ENCODE measurements at places on chromosomes 2 and 18.

- no peak for DNase-seq
Observed at GRCh38 chr2:167686691-167687090, 560.7 kb downstream of the STK39 start.

DNA sequence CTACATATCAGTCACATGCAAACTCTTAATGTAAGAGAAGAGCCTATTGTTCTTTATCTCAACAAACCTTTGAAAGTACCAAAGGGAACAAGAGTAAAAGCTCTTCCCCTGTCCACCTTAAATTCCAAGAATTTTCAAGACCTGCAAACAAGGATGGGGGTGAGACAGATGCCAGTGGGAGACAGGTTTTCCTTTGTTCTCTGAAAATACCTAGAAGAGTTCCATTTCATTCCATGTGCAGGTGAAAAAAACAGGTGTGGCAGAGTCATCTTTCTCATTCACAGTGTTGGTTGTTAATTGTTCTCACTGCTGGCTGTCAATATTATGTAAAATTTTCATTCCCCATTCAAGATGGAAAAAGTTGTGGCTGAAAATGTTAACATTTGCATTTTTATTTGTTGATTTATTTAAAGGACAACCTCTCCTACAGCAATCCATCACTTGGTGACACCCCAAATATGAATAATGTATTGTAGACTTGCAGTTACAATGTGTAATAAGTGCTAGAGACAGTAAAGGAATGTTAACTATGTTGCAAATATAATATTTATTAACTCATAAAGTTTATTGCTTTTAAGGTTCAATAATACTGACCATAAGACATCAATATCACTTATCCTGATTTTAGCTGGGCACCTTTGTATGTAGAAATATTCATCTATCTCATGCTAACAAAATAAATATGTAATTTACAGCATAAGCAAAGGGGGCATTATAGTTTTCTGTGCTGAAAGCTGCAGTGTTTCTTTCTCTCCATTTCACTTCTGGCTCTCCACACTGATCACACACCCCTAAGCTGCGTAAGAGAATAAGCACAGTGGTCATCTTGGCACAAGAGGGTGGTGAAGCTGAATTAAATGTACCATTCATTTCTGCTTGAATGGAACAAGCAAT, 347.0 kb downstream of the KIAA1328 start:
- no peak for DNase-seq

DNA sequence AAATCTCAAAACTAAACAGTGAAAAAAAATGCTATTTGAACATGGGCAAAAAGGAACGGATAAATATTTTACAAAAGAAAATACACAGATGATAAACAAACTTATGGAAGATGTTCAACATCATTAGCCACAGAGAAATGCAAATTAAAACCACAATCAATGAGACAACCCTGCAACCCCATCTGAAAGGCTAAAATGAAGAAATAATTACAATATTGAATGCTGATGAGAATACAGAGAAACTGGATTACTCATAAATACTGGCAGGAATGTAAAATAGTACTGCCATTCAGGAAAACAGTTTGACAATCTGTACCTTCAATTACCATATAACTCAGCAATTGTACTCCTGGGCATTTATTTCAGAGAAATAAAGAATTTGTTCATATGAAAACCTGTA, 193.1 kb upstream of the UBE2E3 start:
- DNase-seq = no peak

DNA sequence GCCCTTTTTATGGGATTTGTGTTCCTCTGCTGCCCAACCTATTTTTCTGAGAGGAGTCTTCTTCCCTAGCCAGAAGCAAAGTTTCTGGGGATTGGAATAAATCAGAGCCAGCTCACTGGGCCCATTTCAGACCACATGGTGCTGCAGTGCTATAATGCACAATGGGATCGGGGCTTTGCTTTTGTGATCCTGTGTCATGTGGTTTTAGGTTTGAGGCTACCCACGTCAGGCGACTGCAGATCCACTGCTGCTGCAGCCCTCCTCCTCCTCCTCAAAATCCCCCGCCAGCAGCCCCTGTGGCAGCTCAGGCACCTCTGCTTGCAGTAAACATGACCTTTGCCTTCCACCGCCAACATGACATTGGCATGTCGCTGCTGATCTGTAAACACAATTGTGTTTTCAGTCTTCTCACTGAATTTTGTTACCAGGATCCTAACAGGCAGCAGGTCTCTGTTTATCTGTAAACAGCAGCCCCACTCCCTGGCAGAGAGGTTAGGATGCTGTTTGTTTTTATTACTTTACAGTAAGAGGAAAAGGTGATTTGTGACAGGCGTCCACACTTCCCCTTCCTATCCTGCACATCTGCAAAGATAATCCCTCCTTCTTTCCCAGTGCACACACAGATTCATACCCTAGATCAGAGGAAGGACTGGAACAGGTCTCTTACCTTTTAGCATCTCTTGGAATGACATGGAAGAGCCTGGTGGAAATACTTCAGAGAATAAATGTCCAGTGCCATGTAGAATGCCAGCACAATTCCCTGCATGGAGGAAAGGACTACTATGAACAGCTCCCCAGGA, 130.8 kb downstream of the FOXI3 start:
- no peak for DNase-seq

- DNase-seq = no peak
Observed at GRCh38 chr18:26383454-26384270, 157.4 kb downstream of the TAF4B start.

GRCh38 chr2:27636766-27637165, 7.9 kb downstream of the GPN1 start:
- no peak for DNase-seq
